ENCODE measurements at places on chromosomes 16 and 17.

GRCh38 chr17:9044772-9045463 lies 23.6 kb downstream of the NTN1 start:
- no peak for DNase-seq

- peak; percentile 18 for DNase-seq
Observed at GRCh38 chr17:29549177-29549923, 17.5 kb downstream of the ABHD15 start.

DNA sequence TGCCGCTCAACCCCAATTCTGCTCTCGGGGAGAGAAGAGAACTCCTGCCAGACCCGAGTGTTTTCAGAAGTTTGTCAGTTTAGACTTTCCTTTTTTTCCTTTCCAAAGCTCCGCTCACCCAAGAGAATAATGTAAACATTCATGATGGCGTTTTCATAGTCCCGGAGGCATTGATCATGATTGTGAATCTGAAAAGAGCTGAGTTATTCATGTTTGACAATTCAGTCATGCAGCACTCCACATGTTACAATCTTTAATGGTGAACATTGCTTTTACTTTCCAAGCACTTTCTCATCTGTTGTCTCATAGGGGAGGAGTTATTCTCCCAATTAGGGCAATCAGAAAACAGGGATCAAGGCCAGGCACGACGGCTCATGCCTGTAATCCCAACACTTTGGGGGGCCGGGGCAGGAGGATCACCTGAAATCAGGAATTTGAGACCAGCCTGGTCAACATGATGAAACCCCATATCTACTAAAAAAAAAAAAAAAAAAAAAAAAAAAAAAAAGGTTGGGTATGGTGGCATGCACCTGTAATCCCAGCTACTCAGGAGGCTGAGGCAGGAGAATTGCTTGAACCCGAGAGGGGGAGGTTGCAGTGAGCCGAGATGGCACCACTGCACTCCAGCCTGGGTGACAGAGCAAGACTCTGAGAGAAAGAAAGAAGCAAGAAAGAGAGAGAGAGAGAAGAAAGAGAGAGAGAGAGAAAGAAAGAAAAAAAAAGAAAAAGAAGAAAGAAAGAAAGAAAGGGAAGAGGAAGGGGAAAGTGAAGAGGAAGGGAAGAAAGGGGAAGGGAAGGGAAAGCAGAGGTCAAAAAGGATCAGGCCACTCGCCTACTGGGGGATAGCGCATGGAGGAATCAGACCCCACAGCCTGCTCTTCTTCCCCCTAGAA lies 70.0 kb upstream of the TNRC6C start:
- no peak for DNase-seq

GRCh38 chr17:73865831-73866230 lies 221.6 kb upstream of the SDK2 start:
- no peak for DNase-seq

DNA sequence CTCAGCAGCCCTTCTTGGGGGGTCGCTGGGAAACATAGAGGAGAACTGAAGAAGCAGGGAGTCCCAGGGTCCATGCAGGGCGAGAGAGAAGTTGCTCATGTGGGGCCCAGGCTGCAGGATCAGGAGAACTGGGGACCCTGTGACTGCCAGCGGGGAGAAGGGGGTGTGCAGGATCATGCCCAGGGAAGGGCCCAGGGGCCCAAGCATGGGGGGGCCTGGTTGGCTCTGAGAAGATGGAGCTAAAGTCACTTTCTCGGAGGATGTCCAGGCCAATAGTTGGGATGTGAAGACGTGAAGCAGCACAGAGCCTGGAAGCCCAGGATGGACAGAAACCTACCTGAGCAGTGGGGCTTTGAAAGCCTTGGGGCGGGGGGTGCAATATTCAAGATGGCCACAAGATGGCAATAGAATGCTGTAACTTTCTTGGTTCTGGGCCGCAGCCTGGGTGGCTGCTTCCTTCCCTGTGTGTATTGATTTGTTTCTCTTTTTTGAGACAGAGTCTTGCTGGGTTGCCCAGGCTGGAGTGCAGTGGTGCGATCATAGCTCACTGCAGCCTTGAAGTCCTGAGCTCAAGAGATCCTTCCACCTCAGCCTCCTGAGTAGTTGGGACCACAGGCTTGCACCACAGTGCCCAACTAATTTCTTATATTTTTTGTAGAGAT lies 3.4 kb downstream of the STH start:
- peak; percentile 71 for DNase-seq

- DNase-seq = peak; percentile 75
Observed at GRCh38 chr16:79656553-79657115, 56.1 kb upstream of the MAF start.

DNA sequence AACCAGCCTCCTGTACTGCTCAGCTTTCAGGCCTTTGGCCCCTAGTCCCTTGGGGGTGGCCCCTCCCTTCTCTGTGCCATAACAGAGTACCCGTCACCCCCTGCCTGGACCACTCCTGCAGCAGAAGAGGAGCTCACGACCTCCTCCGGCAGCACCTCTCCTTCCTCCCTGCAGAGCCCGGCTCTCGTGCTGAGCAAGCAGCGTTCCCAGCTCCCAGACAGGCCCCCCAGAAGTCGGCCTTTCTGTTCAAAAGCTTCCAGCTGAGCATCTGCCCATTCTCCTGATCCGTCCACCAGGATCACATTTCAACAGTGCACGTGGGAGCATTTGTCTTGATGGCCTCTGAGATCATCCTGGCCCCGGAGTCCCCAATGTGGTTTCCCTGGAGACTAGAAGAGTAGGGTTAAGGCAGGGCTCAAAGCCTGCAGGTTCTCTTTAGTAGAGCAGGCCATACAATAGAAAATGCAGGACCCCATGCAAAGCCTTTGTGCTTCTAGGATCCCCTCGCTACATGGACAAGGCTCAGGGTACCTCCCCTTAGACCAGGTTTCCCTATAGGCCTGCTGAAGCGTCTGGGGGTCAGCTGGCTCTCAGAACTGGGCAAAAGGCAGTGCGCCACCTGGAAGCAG lies 35.6 kb downstream of the NLRC3 start:
- no peak for DNase-seq

DNA sequence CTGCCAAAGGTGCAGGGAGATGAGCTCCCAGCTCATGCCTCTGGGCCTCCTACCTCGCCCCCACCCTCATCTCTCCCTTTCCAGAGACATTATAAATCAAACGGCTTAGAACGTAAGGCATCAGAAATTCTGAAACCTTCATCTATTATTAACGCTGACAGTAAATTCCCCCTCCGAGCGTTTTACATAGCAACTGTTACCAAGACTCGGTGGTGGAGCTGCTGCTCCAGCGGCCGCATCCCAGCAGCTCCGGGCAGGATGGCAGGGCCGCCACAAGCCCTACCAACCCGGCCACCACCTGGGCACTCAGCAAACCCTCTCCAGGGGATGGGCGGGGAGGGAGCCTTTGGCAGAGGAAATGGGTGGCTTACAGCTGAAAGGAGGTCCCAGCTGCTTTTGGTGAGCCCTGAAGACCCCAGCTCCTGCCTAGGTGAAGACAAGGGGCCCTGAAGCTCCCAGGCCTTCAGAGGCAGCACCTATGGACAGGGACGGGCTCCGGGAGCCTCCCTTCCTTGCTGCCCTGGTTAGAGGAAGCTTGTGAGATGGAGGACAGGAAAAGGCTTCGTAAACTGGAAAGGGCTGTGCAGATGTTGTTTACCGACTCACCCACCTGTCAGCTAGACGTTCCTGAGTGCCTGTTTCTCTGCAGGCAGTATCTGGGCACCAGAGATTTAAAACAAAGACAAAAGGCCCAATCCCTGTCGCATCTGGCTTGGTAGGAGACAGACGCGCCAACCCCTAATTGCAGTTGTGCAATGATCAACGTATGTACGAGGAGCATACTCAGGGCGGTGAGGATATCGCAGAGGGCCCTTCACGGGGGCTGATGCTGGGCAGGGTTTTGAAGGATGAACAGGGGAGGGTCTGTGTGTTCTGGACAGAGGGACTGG lies 76.9 kb downstream of the RAI1 start:
- no peak for DNase-seq

DNA sequence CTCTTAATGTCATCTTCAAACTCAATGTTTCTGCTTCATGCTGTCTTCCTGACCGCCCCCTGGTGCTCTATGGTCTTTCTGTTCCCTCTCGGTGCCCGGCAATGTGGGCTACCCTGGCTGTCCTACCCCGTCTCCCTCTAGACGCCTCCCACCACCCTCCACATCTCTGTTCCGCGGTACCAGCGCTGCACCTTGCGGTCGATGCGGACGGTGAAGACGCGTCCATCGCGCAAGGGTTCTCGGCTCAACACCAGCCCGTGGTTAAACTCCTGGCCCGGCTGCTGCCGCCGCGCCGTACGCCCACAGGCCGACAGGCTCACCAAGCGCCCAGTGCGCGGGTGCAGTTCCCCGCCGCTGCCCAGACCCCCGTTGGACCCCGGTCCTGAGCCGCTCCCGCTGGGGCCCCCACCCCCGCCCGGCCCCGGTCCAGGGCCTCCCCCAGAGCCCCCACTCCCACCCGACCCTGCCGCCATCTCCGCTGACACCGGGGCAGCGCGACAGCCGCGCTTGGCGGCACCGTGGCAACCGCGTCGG lies at the start of gene NEURL4:
Gene NEURL4 (minus strand): TSS at position 496 of the 534 bp plus-strand sequence. CDS start 23 bp downstream, at position 473.
- DNase-seq = no peak

- peak; percentile 98 for DNase-seq
Observed at GRCh38 chr17:40551091-40551878, 14.0 kb downstream of the CCR7 start.

- DNase-seq = peak; percentile 11
Observed at GRCh38 chr17:55421179-55421934, at the start of gene MMD. Gene MMD (minus strand): TSS chr17:55421835. CDS start chr17:55421695, 140 bp downstream.
